ENCODE measurements at places on chromosomes 16 and 17. TPM values are rescaled to one million over a fixed set of nuclear protein-coding genes. Genes with fewer than 3 reads are reported as not detected.

- DNase-seq, result no peak
Measured at GRCh38 chr17:30915833-30916611, 5.7 kb upstream of the ADAP2 start.

DNA sequence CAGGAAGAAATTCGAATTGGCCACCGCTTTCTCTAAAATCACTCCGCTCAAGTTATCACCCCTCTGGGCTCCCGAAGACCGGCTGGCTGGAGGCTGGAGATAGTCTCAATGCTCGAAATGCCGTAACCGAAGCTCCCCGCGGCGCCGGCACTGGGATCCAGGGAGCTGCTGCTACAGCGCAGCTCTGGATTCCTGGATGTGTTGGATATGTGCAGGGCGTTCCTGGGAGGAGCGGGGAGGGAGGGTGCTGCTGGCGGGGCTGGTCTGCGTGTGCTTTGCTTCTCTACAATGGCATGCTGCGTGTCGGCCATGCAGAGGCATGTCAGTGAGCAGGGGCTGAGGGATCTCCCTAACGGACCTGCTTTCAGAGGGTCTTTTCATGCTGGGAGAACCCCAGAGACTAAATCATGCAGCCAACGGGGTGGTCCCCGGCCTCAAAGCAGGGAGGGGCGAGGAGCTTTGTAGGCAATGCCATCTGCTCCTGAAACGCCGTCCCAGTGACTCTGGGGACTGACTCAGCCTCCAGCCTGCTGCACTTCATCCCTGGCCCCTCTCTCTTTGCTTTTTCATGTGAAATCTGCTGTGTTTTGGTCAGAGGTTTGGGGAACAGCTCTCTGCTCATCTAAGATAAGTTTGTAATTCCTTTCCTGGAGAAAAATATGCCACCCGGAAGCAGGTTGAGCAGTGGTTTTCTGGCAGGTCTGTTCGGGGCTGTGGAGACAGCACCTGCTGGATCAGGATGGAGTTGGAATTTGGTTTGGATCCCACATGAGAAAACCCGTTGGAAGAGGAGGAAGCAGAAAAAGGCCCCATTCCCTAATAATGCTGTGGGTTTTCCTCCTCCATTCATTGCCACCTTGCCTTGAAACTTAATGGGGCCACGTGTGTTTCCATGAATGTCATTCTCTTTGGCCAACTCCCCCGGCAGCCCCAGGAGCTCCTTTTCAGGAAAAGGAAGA, 311.4 kb downstream of the SEC14L1 start:
- no peak for DNase-seq

GRCh38 chr16:59121411-59122261, 387.5 kb upstream of the GOT2 start:
- no peak for DNase-seq

Gene PPM1E
- total RNA-seq, result 0.47 TPM
